ENCODE measurements at places on chromosomes 16 and 17.

DNA sequence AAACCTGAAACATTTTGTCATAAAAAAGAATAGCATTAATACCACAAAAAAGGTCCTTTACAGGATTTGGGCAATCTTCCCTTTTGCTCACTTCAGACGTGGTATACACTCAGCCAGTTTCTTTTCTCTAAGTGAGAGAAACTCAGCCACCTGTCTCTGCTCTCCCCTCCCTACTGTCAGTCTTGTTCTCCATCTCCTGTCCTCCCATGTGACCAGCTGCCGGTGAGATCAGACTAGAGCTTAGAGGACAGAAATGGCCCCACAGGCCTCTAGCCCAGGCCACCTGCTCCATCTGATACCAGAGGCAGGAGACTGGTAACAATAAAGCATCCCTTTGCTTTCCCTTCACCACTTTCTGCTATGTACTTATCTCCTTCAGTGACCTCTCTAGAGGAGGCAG is 34.9 kb downstream of the CMC2 start:
- DNase-seq = no peak

DNA sequence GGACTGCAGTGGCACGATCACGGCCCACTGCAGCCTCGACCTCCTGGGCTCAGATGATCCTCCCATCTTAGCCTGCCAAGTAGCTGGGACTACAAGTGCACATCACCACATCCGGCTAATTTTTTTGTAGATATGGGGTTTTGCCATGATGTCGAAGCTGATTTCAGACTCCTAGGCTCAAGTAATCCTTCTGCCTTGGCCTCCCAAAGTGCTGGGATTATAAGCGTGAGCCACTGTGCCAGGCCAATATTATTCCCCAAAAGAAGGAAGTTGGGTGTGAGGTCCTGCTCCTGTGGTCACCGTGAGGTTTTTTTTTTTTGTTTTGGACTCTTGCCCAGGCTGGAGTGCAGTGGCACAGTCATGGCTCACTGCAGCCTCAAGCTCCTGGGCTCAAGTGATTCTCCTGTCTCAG is 1.5 kb downstream of the AMZ2 start:
- DNase-seq = peak; percentile 75

GRCh38 chr16:23889189-23889588 is 53.4 kb downstream of the PRKCB start:
- DNase-seq = no peak

DNA sequence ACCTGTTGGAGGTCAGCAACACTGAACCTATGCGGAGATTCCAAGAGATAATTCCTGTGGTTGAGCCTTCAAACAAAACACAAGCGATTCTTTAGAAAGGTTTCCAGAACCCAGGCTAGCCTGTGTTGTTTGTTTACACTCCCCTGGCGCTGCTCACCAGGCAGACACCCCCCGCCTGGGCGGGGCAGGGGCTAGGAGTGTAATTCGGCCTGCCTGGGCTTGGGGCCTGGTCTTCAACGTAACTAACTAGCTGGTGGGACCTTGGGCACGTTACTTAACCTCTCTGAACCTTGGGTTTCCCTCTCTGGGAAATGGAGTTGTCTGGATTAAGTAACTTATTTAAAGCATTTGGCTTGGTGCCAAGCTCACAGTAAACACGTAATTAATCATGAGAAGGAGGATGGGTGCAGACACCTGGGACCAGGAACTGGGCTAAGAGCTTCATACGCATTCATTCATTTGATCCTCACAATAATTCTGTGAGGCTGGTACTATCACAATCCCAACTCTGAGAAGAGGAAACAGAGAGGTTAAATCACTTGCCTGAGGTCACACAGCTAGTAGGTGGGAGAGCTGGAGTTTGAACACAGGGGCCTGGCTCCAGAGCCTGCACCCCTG is 7.6 kb upstream of the ARHGAP27 start:
- no peak for DNase-seq

GRCh38 chr17:50935221-50935995 is 69.3 kb upstream of the TOB1 start:
- peak; percentile 95 for DNase-seq

DNA sequence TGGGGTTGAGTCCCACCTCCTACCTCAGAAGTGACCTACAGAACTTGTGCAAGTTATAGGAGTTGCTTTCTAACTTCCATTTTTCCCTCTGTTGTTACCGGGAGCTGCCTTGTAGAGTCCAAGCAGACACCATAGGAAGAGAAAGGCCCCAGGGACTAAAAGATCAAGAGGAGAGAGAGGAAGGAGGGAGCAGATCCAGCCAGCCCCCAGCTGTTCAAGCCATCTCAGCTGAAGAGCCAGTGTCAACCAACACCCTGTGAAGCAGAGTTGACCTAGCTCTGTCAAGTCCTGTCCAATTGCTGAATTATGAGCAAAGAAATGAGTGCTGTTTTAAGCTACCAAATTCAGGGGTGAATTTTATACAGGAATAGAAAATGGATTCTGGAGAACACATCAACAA is 34.9 kb upstream of the CACNG4 start:
- DNase-seq = no peak

GRCh38 chr16:13912891-13913290 is 7.1 kb upstream of the ERCC4 start:
- no peak for DNase-seq

DNA sequence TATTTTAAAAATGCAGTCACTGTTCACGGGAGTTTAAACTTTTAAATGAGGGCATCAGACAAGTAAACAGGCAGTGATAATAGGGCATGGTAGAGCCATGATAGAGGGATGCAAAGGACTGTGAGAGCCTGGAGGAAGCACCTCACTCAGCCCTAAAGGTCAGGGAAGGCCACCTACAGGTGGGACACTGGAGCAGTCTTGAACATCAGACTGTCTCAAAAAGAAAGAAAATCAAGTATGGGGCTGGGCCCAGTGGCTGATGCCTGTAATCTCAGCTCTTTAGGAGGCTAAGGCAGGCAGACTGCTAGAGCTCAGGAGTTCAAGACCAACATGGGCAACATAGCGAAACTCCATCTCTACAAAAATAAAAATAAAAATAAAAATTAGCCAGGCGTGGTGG is 31.0 kb upstream of the DHRS7B start:
- DNase-seq = no peak

DNA sequence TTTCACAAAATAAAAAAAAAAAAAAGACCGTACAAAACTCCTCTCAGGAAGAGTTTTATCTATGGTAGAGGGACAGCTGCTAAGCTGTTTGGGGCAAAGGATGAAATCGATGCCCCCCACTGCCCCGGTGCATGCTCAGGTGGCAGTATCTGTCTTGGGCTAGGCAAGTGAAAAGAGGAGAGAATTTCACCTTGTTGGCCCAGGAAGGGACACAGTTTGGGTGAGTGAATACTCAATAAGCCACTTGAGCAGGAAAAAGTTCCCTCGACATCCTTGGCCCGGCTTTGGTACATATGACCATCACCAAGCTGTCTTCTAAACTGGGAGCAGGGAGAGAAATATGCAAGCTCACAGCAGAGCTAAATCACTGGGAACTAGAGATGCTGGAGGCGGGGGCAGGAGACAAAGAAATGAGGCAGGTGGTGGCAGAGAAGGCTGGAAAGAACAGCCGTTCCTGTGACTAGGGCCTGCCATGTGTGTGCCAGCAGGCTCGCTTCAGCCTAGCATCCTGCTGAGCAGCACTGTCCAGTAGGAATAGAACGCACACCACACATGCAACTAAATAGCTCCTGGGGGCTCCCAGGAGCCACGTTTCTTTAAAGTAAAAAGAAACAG is 8.2 kb upstream of the EIF1 start:
- DNase-seq = no peak

GRCh38 chr17:61474235-61474927 is 22.2 kb downstream of the TBX4 start:
- no peak for DNase-seq

- no peak for DNase-seq
Observed at GRCh38 chr17:66782851-66783250, 52.1 kb upstream of the CACNG5 start.

GRCh38 chr16:47045459-47045858 is 72.0 kb upstream of the DNAJA2 start:
- DNase-seq = no peak

DNA sequence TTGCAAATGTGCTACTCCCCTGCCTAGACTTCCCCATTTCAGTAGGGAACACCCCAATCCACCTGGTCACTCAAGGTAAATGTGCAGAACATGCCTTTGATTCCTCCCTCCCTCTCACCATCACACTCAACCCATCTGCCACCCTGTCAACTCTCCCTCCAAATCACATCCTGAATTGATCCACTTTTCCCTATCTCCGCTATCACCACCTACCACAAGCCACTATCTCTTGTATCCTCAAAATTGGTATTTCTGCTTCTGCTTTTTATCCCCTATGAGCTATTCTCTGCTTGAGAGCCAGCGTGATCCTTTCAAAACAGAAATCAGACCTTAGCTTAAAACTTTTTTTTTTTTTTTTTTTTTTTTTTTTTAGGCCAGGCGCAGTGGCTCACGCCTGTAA is 5.4 kb upstream of the NOL11 start:
- DNase-seq = no peak

DNA sequence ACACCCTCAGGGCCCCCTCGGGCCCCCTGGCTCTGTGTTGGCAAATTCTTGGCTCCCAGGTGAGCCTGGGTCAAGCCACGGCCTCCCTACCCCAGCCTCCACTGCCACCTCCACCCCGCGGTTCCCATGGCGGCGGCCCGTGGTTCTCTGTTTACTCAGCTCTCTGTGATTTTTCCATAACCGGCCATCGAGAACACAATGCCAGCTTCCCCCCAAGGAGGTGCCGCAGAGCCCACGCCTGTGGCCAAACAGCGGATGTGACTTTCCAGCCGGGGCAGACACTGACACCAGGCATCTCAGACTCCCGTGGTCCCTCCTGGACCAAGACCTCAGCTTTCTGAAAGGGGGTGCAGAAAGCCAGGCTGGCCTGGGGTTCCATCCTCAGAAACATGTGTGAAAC is 21.6 kb upstream of the ATP2A3 start:
- no peak for DNase-seq

DNA sequence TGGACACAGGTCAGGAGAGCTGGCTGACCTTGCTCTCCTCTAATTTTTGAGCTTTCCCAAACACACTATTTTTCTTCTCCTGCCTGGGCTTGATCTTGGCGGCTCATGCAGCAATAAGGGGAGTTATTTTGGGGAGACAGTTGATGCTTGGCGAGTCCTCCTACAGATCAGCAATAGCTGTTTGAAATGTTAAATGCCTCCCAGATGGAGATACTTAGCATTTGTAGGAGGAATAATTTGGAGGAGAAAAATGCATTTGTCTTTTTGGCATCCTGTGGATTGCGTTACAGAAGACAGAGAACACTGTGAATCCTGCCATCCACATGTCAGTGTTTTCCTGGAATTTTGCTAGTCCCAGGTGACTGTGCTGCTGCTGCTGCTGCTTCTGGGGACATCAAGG is 328.0 kb upstream of the XYLT1 start:
- no peak for DNase-seq

All from suppressor macrophage treated with lipopolysaccharide for 4 hours (primary cell).